ENCODE measurements at places on chromosomes 5 and 9.

GRCh38 chr5:137016783-137017324 lies 482.3 kb downstream of the SPOCK1 start:
- peak; percentile 1 for DNase-seq

DNA sequence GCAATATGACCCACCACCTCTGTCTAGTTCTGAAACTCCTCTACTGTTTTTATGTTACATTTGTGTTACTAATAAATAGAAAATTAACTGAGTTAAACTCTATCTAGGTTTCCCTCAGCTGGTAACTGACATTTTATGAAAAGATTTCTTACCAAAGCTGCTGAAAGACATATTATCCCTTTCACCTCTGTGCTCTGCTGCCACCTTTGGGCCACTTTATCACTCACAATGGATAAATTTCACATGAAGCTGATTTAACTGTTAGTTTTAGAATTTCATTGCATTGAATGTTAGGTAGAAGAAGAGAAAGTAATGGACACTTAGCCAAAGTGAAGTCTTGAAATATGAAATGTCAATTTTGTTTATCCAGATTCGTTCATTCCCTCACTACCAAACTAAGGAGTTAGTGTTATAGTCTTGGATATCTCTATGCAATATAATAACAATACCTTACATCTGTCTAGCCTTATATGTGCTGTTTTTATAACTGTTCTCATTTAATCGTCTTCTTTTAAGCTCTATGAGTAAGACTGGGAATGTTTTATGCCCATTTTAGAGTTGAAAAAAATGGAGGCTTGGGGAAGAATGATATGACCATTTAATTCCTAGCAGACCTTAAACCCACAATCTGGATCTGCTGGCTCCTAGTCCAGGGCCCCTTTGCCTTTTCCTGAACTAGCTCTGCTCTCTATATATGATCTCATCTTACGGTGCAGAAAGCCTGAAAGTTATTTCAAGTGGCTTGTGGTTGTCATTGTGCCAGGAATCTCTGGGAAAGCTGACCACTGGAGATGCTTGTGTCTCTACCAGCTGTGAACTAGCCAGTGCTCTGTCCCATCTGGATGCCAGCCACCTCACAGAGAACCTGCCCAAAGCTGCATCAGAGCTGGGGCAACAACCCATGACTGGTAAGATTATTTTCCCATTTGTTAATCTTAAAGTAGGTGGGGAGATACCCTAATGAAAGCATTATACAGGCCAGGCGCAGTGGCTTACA lies 97.1 kb downstream of the GOLPH3 start:
- peak; percentile 56 for DNase-seq

DNA sequence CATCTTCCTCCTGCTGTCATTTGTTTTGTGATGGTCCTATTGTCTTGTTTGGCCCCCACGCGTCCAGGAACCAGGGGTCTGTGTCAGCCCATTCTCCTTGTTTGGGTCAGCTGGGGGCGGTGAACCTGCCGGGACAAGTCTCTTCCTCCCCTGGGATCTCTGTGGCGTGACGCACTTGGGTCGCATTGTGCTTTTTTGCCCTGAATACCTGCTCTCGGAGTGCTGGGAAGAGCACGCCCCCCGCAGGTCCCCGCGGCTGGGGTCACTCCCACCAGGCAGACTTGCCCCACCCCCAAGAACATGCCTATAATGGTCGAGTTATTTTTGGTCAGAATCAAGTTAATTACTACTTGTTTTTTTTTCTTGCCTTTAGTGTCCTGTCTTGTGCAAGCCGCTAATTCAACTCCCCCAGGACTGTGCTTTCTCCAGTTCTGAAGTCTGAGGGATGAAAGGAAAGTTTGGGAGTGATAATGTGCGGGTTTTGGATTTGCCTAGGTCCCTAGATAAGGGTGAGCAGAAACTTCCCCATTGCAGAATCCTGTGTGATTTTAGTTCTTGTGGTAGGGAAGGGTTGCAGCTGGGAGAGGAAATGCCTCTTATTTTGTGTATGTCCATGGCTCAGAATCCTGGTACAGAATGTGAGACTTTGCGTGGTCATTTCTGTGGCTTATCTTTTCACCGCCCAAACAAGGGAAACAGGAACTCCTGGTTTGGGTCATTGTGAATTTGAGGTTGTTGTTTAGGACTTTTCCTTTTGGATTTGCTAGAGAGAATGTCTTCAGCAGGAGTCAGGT lies 789 bp downstream of the ACER2 start:
- peak; percentile 28 for DNase-seq

GRCh38 chr5:165569551-165569950 lies 2064.1 kb downstream of the MAT2B start:
- DNase-seq, result no peak

DNA sequence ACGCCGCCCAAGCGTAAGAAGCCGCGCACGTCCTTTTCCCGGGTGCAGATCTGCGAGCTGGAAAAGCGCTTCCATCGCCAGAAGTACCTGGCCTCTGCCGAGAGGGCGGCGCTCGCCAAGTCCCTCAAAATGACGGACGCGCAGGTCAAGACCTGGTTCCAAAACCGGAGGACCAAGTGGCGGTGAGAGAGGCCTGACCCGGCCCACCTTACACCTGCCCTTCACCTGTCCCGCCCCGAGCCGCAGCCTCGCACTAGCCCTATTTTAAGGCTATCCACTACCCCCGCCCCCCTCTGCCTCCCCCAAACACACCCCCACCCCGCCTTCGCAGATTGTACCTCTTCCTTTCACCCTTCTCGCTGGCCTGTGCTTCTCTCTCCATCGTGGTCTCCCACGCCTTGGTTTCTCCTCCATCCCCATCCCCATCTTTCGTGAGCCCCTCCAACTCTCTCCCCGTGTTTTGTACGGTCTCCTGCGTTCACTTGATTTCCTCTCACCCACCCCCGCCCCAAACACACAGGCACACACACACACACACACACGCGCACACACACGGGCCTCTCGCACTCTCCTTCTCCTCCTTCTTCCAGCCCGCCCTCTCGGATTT lies 1.3 kb downstream of the TLX3 start:
- DNase-seq, result no peak

DNA sequence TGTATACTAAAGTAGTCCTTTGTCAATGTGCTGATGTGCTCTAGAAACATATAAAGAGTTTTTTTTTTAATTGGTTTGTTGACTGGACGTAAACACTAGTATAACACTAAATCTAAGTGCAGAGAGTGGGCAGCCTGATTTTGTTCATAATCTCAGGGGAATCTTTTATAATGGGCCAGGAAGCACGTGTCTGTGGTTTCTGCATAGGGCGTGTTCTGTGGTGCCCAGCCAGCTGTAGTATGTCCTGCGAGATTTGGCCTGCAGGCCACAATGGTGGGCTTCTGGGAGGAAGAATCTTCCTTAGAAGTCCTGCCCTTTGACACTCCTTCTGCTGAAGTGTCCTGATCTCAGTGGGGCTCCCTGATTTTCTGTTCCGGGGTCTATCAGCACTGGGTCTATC lies 49.0 kb upstream of the DHFR start:
- no peak for DNase-seq

GRCh38 chr9:134073500-134073899 lies 5.7 kb upstream of the BRD3 start:
- DNase-seq, result no peak

DNA sequence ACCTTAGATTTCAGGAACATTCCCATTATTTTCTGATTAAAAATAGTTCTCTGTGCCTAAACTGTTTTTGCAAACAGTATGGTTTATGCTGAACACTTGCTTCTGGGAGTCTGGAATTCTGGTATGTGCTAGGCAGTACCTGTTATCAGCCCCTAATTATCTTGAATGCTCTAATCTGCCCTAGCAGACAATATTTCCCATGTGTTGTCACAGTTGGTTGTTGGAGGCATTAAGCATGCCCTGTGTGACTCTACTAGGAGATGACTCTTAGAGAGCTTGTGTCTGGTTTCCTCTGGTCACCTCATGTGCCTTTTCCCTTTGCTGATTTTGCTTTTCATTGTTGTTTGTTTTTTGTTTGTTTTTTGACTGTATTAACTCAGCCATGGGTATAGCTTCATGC lies 36.6 kb downstream of the UHRF2 start:
- DNase-seq, result no peak

- no peak for DNase-seq
Observed at GRCh38 chr5:96197347-96197746, 235.7 kb upstream of the ELL2 start.

DNA sequence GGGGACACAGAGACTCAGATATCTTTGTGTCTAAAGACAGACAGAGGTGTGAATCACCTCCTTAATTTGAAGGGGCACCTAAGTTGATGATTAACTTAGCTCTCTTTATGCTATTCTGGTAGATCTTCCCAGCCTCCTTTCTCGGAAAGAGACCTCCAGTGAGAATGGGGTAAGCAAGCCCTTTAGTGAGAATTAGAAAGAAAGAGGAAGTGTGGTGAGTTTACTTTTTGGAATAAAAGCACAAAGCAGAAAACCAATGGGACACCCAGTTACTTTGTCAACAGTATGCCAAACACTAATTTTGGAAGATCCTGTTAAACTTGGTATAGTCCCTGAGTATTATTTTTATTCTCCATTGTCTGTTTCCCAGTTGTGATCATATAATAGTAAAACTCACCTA lies 302.8 kb upstream of the RASA1 start:
- no peak for DNase-seq

DNA sequence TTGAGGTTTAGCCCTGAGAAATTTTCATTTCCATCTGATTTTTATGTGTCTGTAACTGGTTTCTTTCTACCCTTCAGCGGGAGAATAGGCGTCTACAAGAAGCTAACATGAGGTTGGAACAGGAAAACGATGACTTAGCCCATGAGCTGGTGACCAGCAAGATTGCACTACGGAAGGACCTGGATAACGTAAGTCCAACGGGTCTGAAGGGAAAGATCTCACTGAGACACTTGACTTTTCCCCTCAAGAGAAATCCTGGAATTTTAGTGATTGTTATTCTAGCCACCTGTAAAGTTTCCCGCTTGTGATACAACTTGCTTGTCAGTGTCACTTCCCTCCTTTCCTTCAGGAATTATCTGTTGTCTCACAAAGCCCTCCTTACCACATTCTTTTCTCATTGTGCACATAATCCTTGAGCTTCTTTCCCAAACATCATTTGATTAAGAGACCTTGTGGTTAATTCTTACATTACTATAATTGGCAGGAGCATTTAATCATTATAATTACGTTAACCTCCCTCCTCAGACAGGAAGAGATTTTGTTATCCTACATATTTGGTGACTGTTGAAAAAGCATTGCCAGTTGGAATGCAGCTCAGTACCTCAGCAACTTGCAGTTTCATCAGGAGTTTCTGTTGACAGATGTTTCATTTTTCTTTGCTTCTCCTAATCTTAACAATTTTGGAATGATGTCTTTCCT lies 56.9 kb downstream of the GPR21 start:
- no peak for DNase-seq

DNA sequence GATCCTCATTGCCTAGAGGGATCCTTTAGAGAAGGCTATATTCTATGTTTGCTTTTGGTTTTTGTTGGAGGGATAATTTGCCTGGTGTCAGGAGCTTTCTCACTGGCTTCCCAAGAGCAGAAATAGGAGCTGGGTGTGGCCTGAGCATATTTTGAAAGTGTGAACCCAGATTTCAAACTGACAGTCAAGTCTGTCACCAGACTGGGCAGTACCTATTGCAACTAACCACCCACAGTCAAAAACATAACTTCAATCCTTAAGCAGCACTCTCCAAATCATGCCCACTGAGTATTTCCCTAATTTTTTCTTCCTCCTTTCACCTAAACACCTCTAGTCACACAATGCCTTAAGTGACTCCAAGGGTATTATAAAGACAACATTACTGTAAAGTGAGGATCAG lies 278.4 kb downstream of the EBF1 start:
- DNase-seq, result no peak

- no peak for DNase-seq
Observed at GRCh38 chr9:135301271-135302263, 178.0 kb upstream of the PPP1R26 start.

- no peak for DNase-seq
Observed at GRCh38 chr9:26904070-26904469, 11.5 kb upstream of the CAAP1 start.

DNA sequence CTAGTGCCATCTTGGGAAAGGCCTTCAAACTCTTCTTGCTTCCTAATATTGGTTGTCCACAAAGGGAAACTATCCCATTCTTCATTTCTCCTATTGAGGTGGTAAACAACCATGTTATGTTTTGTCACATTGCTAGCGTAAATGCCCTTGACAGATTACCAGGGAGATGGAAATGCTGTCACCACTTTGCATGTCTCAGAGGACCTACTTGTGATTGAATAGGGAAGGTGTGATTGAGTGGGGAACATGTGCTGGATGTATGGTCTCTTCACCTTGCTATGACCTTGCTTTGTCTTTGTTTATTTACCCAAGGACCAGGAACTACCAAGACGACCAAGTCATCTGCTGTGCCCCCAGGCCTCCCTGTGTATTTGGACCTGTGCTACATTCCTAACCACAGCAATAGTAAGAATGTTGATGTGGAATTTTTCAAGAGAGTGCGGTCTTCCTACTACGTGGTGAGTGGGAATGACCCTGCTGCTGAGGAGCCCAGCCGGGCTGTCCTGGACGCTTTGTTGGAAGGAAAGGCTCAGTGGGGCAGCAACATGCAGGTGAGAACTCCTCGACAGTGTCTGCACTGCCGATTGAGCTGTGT lies 96.1 kb downstream of the MAP1B start:
- no peak for DNase-seq

GRCh38 chr9:87515588-87516221 lies 18.0 kb downstream of the DAPK1 start:
- no peak for DNase-seq

DNA sequence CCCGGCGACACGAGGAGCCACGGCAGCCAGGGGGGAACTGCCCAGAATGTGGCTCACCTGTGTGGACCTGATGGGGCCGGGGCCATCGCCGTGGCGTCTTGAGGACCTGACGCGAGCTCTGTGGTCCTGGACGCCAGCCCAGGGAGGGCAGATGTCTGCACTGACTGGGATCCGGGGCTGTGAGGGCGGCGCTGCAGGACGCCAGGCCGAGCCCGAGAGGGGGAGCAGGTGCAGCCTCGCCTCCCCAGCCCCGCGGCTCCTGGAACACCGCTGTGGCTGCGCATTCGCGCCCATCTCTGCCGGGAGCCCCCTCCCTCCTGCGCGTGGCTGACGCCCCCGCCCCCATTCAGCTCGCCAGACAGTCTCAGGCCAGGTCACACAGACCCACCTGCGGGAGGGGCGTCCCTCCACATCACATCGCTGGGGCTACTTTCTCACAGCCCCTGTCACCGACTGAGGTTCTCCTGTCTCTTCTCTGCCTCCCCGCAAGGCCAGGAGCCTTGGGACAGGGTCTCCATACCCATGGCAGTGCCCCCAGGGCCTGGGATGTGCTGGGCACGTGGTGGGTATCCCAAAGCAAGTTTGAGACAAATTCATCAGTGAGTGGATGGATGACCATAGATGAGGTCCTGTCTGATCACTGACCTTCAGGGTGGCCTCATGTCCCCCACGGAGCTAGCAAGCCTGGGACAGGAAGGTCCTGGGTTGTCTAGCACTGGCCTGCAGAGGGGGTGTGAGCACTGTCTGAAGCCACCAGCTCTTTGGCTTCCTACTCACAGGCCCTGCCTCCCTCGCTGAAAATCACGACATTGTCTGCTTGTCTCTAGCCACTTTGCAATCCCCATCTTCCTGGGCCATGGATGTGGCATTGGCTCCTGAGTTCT lies 47.3 kb downstream of the RASGEF1C start:
- DNase-seq, result no peak
